Stimulated activated CD4-positive, alpha-beta T cell treated with anti-CD3 and anti-CD28 coated beads, Interleukin-1b, Interleukin-23, amount 100 ng/mL, for 1 hour (primary cell): ENCODE measurements at places on chromosomes 7 and 10.

DNA sequence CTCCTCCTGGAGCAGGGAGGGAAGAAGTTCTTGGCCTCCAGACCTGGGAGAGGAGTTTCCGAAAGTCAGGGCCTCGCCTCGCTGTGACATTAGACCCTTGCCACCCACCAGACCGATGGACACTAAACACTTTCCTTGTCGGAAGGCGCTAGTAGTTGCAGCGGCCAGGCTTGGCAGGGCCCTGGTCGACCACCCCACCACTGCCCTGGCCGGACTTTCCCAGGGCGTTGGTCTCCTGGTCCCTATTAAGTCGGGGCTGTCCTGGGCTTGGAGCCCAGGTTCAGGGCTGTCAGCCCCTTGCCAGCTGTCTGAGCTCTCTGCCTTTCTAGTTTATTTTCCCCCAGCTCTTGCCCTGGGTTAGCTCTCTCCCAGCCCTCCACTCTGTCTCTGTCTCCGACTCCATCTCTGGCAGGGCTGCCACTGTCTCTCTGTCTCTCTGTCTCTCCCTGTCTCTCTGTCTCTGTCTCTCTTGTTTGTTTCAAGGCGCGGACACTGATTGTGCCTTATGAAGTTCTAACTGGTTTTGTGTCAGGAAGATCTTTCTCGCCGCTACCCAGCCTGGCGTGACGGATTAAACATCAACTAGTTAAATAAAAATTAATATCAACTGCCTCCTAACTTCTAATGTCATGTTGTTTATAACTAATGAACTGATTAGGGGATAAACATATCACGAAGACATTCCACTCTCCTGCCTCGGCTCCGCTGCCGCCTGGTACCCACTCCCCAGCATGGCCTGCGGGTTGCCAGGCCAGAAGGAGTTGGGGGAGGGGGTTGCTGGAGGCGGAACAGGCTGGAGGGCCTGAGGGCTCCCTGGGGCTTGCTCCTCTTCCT is 13.8 kb upstream of the PAX2 start:
- no peak for DNase-seq

- no peak for DNase-seq
Observed at GRCh38 chr10:30573721-30574431, 55.7 kb downstream of the LYZL2 start.

DNA sequence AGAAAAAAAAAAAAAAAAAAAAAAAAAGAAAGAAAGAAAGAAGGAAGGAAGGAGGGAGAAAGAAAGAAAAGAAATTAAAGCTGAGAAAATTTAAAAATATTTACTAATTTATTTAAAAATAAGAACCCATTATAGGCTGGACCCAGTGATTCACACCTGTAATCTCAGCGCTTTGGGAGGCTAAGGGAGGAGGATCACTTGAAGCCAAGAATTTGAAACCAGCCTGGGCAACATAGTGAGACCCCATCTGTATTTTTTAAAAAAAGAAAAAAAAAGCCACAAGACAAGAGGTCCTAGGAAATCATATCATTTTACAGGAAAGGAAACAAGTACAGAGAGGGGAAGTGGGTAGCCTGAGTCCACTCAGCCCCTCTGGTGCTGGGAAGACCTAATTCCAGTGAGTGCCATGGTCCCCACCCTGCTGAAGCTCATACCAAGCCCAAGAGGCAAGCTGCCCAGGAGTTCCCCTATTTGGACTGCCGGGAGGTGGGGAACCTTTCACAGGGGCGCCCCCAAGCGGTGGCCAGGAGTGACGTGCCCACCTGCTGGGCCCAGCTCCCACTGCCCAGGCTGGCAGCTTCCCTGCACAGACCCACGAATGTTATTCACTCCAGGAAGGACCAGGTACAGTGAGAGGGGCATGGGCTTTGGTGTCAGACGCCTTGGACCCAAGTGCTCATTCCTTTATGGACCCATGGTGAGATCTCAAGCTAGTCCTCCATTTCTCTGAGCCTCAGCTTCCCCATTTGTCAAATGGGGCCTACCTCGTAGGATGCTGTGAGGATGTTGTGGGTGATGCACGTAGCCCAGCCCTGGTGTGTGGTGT is 133.6 kb downstream of the ZMIZ1 start:
- no peak for DNase-seq

DNA sequence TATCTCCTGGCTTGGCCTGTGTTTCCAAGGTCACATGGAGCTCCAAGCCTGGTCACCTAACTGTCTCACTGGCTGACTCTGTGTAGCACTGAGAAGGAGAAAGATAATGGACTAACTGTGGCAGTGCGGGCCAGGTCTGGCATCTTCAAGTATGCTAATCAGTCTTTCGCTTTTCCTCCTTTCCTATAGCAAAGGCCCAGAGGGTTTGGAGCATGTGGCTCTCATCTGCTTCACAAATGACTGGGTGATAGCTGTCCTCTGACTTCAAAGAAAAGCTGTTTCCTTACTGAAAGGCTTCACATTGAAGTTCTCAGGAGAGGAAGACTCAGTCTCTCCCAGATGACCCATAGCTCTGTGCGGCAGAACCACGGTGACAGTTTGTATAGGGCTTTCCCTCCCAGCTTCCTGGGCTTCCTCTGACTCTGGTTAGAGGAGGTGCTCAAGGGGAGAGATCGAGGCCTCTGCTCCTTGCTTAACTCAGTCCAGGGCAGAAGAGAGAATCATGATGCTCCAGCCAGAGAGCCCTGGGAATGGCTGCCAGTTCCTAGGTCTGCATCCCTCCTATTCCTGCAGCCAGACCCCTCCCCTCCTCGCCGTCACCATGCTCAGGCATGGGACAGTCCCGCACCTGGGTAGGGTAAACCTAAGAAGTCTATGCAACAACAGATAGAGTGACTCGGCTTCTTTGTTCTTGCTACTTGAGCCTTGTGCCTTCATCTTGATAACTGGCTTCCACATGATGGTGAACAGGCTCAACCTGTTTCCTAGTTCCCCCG is 72.3 kb downstream of the CCDC71L start:
- no peak for DNase-seq

- DNase-seq = no peak
Observed at GRCh38 chr7:65475040-65475726, 101.5 kb downstream of the ZNF92 start.

DNA sequence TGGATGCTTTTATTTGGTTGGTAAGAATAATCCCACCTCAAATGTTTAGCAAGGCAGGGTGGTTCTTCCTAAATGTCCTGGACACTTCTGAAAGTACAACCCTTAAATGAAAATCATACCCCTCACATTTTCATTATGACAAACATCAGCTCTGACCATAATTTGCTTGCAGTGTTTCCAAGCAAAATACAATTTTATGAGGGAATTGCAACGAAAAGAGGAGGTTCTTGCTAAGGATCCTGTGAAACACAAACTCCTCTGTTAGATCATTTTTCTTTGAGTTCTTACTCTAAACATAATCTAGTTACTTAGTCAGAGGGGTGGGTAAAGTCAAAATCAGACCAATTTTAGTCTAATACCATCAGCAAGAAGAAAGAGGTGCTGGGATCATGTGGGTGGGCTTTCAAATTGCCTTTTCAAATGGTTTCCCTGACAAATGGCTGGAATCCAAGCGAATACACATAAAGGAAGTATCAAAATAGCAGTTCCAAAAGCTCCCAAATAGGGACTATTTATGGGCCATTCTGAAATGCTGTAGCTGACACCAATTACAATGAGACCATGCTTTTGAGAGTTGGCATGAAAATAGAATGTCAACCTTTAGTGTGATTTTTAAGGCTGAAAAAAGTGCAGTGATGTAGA is 164.9 kb upstream of the INHBA start:
- DNase-seq = no peak

DNA sequence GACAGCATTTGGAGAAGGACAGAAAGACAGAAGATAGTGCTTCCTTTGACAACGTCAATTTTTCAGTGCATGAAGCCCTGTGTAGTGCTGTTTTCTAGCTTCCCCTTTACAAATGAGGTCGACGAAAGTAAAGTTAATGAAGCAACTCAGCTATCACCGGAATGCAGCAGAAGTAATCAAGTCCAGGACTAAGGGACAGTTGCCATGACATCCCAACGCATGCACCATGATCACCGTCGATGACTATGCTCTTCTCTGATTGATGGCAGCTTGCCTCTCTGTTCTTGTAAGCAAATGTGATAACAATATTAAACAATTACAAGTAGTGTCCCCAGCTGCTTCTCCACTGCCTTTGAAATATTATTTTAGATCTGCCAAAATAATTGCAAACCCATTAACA is 205.8 kb downstream of the FRMD4A start:
- DNase-seq = no peak

GRCh38 chr10:114374053-114374791 is 30.1 kb downstream of the AFAP1L2 start:
- DNase-seq = no peak
